AG04449 (cell line): ENCODE measurements at places on chromosomes 16 and 17.

GRCh38 chr16:25264597-25264996 lies 7.0 kb upstream of the ZKSCAN2 start:
- DNase-seq: no peak

GRCh38 chr16:87410968-87411367 lies 18.8 kb downstream of the MAP1LC3B start:
- DNase-seq: no peak

- DNase-seq: no peak
Measured at GRCh38 chr17:77802811-77803220, 155.7 kb upstream of the TNRC6C start.

GRCh38 chr17:44132275-44132821 lies 8.9 kb upstream of the HDAC5 start:
- DNase-seq: no peak

DNA sequence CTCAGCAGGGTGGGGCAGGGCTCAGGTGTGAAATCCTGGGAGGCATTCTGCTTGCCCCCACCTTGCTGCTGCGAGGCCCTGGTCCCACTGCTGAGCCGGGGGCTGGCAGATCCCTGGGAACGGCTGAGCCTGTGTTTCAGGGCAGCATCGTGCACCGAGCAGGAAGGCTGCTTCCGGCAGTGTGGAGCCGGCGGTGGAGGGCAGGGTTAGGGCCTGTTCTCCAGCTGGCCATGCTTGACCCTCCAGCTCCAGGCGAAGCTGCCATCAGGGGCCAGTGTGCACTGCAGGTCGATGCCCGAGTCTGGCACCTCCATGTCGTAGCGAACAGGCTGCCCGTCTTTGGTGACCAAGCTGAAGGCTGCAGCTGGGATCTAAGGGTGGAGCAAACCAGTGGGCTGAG lies 2.5 kb upstream of the SPATA32 start:
- no peak for DNase-seq

- DNase-seq: no peak
Measured at GRCh38 chr17:214881-215331, 33.5 kb upstream of the DOC2B start.

DNA sequence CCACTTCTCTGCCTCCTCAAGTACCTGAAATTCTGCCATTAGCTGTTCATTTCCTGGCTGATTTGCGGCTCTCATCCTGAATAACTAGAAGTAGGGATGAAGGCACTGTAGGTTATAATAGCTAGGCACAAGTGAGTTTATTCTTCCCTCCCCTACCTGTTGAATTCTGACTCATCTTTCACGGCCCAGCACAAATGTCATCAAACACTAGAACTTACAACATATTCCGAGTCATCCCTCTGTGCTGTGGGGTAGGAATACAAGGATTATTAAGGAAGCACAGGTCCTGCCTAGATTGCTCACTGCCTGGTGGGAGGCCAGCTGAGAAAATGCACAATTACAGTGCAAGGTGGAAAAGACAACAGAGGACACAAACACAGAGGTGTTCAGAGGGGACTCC lies 103.7 kb upstream of the ASIC2 start:
- no peak for DNase-seq

- no peak for DNase-seq
Measured at GRCh38 chr16:84893849-84894599, 74.2 kb downstream of the CRISPLD2 start.

DNA sequence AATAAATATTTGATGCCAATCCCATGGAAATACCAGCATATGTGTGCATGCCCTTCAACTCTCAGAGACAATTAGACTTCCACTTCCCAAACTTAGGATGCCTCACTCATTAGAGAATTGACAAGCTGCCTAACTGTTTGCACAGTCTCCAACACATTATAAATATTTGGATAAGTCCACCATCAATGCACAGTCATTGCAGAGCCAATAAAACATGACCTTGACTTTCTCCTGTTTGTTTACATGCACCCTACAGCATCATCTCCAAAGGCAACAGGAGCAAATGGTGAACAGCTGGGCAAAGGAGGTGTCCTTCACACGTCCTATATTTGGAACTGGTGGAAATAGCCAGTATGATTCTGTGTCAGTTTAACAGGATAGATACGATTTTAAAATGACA lies 804.4 kb upstream of the RBFOX1 start:
- DNase-seq: no peak

DNA sequence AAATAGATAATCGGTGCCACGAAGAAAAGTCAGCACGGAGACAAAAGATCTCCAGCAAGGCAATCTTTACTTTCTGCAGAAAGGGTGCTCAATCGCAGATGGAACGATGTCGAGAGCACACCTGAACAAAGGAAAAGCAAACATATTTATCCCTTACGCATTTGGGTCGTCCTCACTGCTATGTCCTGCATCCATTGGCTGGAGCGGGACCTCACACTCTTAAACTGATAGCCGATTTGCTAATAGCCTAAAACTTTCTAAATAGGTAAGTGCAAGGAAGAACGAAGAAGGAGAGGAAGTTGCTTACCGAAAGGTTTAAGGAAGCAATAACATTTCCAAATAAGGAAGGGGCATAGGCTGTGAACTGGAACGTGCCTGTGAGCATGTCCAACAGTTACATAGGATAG lies 1.2 kb upstream of the AKAP10 start:
- no peak for DNase-seq

- no peak for DNase-seq
Measured at GRCh38 chr17:47987240-47987835, 16.4 kb downstream of the CDK5RAP3 start.

- DNase-seq: no peak
Measured at GRCh38 chr16:75074304-75074793, 42.2 kb downstream of the LDHD start.

DNA sequence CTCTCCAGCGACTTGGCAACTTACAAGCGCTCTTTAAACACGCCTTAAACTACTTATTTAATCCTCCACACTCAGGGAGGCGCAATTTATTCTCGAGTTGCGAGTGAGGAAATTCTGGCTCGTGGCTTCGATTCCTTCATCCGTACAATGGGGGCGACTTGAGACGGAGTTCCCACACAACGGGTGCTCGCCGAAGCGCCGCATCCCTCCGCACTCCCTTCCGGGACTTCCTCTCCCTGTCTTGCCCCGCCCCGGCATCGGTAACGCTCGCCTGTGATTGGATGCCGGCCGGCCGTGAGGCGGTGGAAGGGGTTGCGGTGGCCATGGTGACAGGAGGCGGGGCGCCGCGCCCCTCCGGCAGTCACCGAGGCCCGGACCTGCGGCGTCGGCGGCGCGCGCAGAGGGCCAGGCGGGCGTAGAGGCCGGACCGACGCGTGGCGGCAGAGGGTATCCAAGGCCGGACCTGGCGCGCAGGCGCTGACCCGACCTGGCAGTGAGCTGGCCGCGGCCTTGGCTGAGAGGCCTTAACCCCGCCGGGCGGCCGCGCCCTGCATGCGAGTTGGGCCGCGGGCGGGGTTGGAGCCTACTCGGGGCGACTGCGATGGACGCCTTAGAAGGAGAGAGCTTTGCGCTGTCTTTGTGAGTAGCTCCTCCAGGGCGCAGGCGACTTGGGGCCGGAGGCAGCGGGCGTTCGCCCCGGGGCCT lies at the start of gene ARL2BP:
TSS of gene ARL2BP (plus strand) at position 493 of the 705 bp plus-strand sequence. CDS start at position 602, 109 bp downstream.
- peak; percentile 72 for DNase-seq

- no peak for DNase-seq
Measured at GRCh38 chr17:63700528-63701455, 867 bp upstream of the LIMD2 start.

GRCh38 chr17:61458421-61459141 lies 6.4 kb downstream of the TBX4 start:
- DNase-seq: no peak

DNA sequence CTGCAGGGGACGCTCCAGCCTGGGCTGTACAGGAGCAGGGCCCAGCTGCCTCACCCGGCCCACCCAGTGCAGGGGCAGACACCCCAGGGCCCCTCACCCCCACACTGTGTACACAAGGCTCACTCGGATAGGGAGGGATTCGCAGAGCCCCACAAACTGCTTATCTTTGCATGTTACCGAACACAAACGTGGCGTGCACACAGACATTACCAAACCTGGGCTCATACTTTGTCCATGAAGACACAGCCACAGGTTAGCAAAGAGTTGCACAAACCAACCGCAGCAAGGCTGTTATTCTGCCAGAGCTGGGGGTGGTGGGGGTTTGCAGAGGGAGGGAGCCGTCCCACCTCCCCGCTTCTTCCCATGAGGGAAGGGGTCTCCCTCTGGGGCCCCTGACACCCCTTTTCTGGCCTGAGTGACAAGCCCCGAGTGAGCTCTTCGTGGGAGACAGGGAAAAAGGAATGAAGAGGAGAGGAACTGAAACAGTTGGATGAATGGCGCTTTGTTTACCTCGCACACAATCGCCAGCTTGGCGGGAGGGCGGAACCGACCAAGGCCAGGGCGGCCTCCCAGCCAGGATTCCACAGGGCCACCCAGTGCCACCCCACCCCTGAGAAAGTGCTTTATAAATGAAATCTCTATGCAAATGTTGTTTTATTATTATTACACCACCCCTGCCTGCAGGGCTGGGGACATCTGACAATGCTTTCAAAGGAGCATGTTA lies 434 bp upstream of the CPSF4L start:
- DNase-seq: no peak

DNA sequence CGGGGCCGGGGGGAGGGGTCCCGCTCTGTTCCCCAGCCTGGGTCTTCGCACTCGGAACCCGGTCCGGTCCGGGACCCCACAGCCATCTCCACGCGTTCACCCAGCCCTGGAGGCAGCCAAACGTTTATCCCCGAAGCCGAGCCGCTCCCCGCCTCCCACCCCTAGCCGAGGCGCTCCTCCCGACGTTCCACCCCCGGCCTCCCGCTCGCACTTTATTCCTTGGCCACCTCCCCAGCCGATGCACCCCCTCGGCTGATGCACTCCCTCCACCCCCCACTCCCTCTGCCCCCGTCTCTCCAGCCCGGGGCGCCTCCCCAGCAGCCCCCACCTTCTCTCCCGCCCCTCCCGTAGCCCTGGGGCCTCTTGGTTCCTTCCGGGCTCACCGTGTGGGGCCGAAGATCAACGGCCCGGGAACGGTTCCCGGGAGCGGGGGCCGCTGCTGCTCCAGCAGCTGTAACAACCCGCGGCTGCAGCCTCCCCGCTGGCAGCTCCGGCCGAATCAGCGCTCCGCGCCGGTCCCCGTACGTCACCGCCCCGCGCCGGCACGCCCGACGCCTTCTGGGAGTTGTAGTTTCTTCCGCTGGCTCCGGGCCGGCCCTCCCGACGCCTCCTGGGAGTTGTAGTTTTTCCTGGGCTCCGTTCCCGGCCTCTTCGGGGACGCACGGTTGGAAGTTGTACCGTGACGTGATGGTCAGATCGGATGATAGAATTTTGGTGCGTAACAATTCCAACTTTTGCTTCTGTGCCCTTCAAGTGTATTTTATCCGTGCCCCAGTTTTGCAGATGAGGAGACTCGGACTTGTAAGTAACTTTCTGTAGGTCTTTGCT lies at the start of the genes LRRC3C and ORMDL3:
TSS of gene LRRC3C (plus strand) at position 632 of the 828 bp plus-strand sequence. CDS start 13,792 bp downstream, outside the sequence.
TSS of gene ORMDL3 (minus strand) at position 501 of the 828 bp plus-strand sequence. CDS start 3,398 bp downstream, outside the sequence.
- peak; percentile 41 for DNase-seq

DNA sequence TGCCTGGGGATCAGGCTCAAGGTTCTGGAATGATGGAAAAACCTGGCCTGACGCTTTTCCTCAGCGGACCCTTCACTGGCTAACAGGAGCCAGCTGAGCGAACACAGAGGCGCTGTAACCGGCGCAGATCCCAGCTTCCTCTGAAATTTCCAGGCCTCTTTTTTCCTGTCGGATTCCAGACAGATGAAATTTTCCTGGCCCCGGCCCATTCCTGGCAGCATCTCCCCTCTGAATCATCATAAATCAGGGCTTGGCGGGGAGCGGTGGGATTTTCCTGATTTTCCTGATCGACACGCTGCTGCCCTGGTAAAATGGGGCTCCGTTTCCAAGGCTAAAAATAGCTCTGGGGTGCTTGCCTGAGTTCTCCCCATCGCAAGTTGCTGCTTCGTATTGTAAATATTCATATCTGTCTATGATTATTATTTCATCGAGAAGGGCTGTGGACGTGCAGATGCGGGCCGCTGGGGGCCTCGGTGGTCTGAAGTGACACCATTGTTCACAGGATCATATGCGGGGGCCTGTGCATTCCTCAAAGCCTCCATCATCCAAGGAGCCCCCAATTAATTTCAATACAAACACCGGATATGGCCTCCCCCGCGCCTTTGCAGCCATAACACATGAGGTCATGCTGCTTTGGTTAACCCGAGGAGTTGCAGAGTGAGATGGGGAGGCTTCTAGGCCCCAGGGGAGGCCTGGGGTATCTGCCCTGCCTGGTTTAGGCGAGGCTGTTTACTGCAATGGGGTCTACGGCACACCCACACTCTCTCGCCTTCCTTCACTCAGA lies 45.8 kb upstream of the ETV4 start:
- DNase-seq: no peak

- DNase-seq: no peak
Measured at GRCh38 chr17:81865358-81865732, 5.0 kb upstream of the P4HB start.

DNA sequence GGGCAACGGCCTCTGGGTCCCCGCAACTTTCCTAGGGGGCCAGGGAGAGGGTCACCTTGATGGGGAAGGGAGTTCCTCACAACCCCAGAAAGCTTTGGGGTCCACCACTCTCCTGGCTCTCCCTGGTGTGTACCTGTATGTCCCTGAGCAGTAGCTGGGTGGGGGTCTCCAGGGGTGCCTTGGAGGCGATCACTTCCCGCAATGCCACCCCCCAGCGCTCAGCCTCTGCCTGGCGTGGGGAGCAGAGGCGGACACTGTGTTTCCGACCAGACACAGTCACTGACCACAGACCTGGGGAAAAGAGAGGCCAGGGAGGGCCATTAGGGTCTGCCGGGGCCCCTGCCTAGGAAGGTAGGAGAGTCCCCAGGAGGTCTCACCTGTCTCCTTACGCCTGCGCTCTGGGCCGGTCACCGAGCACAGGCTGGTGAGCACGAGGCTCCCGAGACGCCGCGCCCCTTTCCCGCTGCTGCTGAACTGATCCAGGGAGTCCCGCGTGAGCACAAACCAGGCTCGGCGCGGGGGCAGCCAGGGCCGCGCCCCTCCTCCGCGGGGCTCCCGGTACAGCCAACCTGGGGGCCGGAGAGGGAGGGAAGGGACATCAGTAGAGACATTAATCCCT lies 3.4 kb downstream of the PLEKHH3 start:
- no peak for DNase-seq

DNA sequence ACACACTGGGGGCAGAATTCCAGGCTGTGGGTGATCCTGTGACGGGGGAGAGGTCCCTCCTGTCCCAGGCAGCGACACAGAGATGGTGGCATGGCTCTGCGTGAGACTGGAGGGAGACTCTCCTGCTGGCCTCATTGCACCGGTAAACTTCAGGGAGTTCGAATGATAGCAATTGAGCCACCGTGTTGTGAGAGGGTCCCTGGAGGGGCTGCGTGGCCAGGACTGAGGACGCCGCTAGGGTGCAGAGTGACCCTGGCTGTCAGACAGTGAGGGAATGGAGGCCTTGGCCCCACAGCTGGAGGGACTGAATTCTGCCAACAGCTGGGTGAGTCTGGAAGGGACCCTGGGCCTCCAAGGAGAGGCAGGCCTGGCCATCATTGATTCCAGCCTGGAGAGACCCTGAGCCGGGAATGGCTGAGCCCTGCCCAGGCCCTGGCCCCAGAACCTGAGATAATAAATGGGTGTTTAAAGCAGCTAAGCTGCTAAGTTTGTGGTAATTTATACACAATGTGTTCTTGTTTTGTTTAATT lies 32.6 kb downstream of the CCDC57 start:
- DNase-seq: no peak
